Activated B cell treated with CpG ODN at 0.5 μM for 24 hours (primary cell): ENCODE measurements at places on chromosomes 3 and 15.
A peak's percentile ranks its signal among the peaks of the same experiment; 100 is the strongest.

- no peak for DNase-seq
Observed at GRCh38 chr3:71376503-71376902, 207.0 kb downstream of the FOXP1 start.

DNA sequence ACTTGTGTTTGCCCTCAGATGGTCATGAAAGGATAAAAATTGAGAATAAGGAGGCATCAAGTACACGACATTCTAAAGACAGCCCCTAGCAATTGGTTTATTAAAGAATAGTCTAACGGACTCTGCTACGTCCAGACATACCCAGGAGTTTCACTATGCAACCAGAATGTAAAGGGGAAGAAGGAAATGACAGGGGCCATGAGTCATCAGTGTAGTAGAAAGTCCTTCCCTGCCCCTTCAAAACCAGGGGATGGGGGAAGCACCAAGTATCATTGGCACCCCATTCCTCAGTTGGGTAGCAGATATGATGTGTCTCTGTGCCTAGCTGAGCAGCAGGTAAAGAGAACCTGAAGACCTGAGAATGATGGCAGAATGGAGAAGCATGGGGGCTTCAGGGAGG is 367.4 kb downstream of the IL20RB start:
- DNase-seq, result no peak

GRCh38 chr15:38991126-38991525 is 426.5 kb upstream of the RASGRP1 start:
- DNase-seq, result no peak

DNA sequence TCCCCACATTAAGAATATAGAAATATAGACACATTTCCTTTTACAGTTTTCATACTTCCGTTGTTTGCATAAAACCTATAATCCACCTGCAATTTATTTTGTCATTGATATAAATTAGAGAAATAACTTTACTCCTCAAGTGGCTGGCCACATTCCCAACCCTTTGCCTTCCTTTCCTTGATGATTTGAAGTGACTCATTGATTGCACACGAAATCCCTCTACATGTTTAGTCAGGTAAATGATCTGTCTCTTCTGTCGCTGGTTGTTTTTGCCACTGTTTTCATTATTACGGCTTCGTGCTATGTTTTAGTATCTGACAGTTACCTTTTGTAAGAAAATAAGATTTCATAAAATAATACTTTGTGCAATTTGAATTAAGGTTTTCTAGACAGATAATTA is 272.2 kb upstream of the NR2E3 start:
- no peak for DNase-seq

GRCh38 chr15:65249641-65250040 is 37.0 kb downstream of the PARP16 start:
- no peak for DNase-seq

GRCh38 chr3:108669208-108669607 is 79.7 kb downstream of the DZIP3 start:
- DNase-seq, result no peak

GRCh38 chr15:73870700-73871408 is 2.5 kb upstream of the TBC1D21 start:
- DNase-seq, result no peak

DNA sequence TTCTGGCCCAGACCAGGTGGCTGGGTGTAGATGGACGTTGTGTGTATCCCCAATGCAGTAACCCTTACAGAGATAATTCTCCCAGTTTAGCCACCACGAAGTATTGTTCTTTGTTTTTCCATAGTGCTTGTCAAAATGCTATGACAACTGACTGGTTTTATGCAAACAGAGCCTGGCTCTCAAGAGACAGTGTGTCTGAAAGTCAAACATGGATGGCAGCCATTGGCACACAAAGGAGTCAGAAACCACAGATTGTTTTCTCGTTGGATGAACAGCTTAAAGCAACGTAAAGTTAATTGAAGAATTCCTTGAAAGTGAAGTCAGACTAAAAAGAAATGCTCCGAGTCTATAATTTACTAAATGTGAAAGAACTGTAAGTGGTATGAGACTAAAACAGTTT is 91.2 kb downstream of the FILIP1L start:
- DNase-seq, result no peak

DNA sequence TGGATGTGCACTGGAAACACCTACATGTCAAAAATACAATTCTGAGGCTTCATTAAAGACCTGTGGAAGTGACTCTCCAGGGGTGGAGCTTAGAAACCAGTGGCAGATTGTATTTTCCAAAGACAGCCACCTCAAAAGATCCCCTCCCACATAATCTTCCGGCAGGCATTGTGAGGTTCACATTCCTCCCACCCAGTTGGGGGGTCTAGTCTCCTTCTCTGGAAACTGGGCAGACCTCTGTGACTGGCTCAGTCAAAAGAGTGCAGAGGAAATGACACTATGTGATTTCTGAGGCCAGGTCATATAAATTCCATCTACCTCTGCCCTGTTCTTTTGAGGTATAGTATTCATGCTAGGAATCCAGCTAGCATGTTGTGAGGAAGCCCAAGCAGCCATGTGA is 1.9 kb upstream of the CFAP92 start:
- no peak for DNase-seq

- DNase-seq, result no peak
Observed at GRCh38 chr3:119437691-119438258, 25.6 kb downstream of the TMEM39A start.

DNA sequence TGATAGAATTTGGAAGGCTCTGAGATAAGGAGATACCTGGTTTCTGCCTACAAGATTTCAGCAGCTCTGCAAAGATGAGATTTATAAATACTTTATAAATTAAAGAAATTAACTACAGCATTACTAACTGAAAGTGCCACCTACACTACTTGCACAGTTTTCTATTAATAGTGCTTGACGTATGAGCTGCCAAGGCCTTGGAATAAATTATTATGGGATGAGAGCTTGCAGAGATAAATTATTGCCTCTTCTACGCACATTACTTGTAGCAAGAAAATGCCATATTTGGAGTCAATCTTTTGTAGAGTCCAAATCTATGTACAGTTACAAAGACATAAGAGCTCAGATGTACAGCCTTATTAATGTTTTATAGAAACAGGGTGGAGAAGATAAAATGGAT is 89.1 kb downstream of the BCHE start:
- DNase-seq, result no peak

- no peak for DNase-seq
Observed at GRCh38 chr3:20696388-20697150, 510.6 kb upstream of the SGO1 start.

DNA sequence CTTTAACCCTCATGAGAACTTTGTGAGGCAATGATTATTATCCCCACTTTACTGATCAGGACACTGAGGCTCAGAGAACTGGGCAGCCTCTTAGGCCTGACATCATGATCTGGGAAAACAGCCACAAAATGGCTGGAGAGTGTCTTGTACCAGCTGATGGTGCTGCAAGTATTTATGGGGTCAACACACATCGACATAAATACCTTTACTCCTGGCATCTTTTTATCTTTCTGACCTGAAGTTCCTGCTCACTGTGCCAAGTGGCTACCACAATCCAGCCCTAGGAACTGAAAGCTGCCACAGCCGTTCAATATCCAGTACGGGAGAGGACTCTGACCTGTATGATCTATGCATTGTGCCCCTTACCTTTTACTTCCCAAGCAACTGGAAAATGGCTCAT is 29.2 kb upstream of the MUC13 start:
- DNase-seq, result no peak

GRCh38 chr3:44050101-44050500 is 191.6 kb upstream of the TOPAZ1 start:
- DNase-seq, result no peak

- DNase-seq, result no peak
Observed at GRCh38 chr3:160719710-160720109, 36.3 kb upstream of the PPM1L start.

GRCh38 chr15:40841741-40842140 is 2.1 kb upstream of the SPINT1 start:
- DNase-seq, result no peak

- no peak for DNase-seq
Observed at GRCh38 chr3:183692436-183692835, 5.2 kb upstream of the YEATS2 start.

DNA sequence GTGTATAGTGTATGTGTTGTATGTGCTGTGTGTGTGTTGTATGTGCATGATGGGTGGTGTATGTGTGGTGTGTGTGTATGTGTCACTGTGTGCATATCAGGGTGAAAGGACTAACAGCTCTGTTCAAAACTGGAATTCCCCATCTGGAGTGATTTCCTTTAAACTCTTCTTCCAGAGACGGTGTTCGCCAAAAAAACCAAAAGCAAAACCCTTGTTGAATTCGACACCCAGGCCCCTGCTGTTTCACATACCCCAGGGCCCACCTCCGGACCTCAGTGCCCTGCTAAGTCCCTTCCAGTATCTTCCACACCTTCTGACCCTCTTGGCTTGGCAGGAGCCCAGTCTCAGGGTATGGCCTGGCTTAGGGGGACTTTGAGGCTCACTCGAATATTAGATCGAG is 44.9 kb upstream of the SEC13 start:
- no peak for DNase-seq

GRCh38 chr3:152071924-152072323 is 196.8 kb upstream of the MBNL1 start:
- DNase-seq, result no peak

DNA sequence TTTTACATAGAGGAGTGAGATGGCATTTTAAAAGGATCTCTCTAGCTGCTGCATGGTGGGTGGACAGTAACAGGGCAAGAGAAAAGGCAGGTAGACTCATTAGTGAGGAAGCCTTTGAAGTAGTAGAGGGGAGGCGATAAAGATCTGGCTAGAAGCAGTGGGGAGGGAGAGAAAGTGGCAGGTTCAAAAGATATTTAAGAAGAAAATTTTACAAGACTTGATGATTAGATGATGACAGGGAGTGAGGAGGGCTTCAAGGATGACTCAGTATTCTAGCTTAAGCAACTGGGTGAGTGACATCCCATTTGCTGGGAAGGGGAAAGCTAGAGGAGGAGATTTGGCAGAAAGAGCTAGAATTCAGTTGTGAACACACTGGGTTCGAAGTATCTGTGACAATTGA is 3.8 kb upstream of the BRPF1 start:
- no peak for DNase-seq

DNA sequence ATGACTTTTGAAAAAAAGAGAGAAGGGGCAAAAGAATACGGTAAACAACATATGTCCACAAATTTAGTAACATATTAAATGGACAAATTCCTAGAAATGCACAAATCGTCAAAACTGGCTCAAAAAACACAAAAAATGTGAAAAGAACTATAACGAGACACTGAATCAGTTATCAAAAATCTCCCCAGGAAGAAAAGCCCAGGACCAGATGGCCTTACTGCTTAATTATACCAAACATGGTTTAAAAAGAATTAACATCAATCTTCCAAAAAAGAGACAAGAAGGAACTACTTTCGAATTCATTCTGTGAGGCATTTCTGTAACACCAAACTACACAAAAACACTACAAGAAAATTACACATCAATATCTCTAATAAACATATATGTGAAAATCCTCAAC is 117.4 kb downstream of the STAG1 start:
- no peak for DNase-seq

DNA sequence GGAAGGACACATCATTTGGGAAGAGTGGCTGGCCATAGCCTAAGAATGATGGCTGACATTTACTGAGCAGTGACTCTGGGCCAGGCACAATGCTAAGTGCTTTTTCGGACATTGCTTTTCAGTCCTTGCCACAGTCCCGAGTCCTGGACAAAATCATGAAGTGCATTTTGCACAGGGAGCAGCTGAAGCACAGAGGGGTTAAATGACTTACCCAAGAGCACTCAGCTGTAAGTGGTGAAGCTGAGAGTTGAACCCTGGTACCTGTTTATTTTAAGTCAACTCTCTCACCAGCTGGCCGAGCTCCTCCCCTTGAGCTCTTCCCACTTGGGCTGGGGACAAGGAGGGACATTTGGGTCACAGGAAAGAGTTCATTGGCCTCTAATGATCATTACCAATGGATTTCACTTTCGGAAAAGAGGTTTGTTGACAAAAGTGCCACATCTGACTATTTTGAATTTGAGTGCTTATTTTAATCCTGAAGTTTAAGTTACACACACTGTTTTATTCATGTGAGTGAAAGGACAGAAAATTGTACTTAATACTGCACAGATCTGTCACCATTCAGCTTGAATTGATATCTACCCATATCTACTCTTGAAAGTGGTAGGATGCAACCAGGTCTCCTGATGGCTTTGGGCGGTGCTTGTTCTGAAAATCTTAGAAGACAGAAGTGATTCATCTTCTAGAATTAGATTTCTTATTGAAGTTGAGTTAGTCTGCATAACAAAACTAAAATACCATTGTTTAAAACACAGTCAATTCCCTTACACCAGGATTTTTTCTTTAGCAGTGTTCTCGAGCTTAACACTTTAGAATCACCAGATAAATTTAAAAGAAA is 368.7 kb upstream of the PROK2 start:
- no peak for DNase-seq

- DNase-seq, result peak; percentile 88
Observed at GRCh38 chr15:68277603-68278344, at the start of gene FEM1B. TSS of gene FEM1B (plus strand) at chr15:68277745. CDS start at chr15:68278418, 673 bp downstream.

GRCh38 chr3:175477651-175478224 is 618.6 kb downstream of the NAALADL2 start:
- no peak for DNase-seq

GRCh38 chr15:41263891-41264351 is 32.9 kb downstream of the CHP1 start:
- no peak for DNase-seq

GRCh38 chr3:178002113-178002512 is 534.1 kb upstream of the KCNMB2 start:
- no peak for DNase-seq

- no peak for DNase-seq
Observed at GRCh38 chr3:63967675-63968611, 55.4 kb downstream of the PSMD6 start.

DNA sequence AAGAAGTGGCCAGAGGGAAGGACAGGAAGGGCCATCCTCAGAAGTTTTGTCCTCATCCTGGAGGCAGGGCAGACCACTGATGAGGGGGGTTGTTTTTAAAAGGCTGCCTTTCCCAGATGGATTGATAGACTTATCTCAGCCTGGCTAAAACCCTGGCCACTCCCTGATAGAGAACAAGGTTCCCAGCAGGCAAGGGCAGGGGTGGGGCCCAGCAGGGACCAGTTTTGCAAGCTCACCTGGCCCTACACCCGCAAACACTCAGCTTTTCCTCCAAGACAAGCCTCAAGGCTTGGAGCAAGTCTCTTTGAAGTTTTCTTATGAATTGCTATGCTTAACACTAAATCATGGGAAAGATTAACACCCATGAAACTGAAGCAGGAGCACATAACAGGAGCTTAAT is 9.1 kb downstream of the LIPC start:
- no peak for DNase-seq

GRCh38 chr3:42497009-42497731 is 5.3 kb upstream of the VIPR1 start:
- peak; percentile 1 for DNase-seq

GRCh38 chr3:66998904-66999235 is 763 bp downstream of the KBTBD8 start:
- no peak for DNase-seq
